ENCODE measurements at places on chromosomes 3 and 15. TPM values are rescaled to one million over a fixed set of nuclear protein-coding genes. Genes with fewer than 3 reads are reported as not detected.

GRCh38 chr15:69730281-69731080, 277.9 kb downstream of the RPLP1 start:
- no peak for DNase-seq

GRCh38 chr3:49563766-49564165, 9.5 kb downstream of the BSN start:
- DNase-seq: no peak

DNA sequence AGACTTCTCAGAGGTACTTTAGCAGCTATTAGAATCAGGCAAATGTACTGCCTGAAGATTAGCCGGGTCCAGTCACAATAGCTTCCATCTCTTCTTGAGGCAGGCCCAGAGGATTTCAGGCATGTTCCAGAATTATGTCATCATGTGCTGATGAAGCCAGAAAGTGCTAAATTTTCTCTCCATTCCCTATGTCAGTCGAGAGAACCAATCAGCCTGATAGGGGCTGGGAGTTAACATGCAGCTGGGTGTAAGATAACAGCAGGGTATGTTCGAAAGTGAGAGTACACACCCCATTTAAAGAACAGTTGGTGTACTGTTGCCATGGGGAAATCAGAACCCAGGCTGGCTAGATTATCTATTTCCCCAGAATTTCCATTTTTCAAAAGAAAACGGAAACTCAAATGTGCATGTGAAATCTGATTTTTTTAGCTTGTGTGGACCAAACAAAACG, 48.7 kb downstream of the MYH15 start:
- peak; percentile 49 for DNase-seq

GRCh38 chr15:90412356-90413194, 24.5 kb downstream of the IQGAP1 start:
- peak; percentile 74 for DNase-seq

- no peak for DNase-seq
These were observed 97.4 kb downstream of the LRRK1 start for GRCh38 chr15:101016581-101016980.

The LDHAL6B gene
- total RNA-seq: not detected

DNA sequence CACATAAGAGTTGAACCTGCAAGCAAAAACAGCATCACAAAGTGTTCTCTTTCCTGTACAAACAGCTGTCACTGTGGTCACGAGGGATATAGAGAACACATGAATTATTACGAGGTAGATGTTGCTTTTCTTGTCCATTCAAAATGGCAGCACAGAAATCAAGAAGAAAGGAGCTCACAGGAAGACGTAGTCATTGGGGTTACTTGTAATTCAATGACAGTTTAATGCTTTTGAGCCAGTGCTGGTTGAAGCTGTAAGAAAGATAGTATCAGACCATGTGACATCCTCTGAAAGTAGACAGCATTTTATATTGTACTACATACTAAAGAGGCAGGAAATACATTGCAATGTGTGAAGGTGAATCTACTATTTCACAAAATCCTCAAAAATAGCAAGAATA, 140.4 kb downstream of the ABI3BP start:
- peak; percentile 34 for DNase-seq

- DNase-seq: peak; percentile 73
These were observed 32.2 kb downstream of the GPR176 start for GRCh38 chr15:39887832-39888231.

DNA sequence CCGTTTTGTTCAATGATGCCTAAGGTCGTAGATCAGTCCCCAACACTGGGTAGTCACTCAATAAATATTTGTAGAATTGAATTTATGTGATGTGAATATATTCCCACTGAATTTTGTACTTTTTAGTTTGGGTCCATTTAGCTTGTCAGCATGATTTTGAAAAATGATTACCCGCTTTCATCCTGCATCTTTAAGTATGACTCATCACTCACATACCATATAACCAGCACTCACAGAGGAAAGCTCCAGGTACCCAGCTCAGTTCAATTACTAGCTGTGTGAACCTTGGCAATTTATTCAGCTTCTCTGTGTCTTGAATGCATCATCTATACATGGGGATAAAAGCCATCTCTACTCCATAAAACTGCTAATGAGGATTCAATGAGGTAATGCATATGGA, 2.2 kb upstream of the MLF1 start:
- DNase-seq: no peak

All from LHCN-M2 (cell line).